ENCODE measurements at places on chromosomes 6 and 20.
A peak's percentile ranks its signal among the peaks of the same experiment; 100 is the strongest.

- DNase-seq, result no peak
These were observed 872 bp upstream of the RBM39 start for GRCh38 chr20:35742741-35743523.

GRCh38 chr20:45390931-45391330, 12.8 kb upstream of the TP53TG5 start:
- no peak for DNase-seq

- DNase-seq, result no peak
These were observed 105.2 kb downstream of the TFAP2A start for GRCh38 chr6:10309457-10310329.

GRCh38 chr6:41683273-41683522, 44.9 kb downstream of the MDFI start:
- DNase-seq, result no peak

GRCh38 chr6:113094779-113095178, 747.6 kb downstream of the RFPL4B start:
- DNase-seq, result no peak

DNA sequence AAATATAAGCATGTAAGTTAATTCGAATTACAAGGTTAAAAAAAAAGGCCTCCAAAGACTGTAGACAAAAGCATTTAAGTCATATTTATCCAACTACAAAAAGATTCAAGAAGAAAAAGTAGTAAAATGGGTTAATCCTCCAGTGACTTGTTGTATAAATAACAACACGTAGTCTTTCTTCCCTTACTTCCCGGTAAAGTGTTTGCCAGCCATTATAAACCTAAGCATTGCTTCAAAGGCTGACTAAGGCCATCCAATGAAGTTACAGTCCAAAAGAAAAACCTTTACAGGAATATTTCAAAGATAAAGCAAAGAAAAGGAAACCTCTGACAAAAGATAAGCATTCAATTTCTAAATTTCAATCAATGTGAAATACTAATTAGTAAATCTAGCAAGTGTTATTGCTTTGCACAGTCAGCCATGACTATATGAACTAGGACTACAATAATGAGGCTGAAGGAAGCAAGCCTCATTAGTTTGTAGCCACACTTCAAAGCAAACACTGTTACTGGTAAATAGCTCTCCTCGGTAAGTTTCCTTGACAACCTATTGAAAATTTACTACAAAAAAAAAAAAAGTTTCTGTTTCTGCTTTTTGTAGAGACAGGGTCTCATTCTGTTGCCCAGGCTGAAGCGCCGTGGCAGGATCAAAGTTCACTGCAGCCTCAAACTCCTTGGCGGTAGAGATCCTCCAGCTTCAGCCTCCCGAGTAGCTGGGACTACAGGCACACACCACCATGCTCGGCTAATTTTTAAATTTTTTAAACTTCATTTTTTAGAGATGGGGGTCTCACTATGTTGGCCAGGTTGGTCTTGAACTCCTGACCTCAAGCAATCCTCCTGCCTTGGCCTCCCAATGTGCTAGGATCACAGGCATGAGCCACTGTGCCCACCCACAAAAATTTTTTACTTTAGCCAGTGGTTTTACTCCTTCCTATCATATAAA, 46.0 kb downstream of the NUDT3 start:
- no peak for DNase-seq

GRCh38 chr6:7052443-7053011, 55.2 kb upstream of the RREB1 start:
- no peak for DNase-seq

DNA sequence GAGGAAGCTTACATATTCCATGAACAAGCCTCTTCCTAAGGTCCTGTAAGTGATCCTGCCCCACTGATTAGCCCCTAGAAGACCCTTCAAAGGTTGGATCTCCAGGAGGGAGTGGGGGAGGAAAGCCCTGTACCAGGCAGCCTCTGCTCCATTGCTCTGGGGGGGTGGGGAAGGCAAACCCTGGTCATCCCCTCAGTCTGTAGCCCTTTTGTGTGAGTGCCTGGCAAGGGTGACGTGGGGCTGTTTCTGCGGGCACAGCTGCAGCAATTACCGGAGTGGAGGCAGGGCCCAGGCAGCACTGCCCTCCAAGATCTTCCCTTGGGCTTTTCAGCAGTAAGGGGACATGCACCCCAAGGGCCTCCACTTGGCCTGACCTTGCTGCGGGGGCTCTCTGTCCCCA, at the start of gene MOG:
Gene MOG, plus strand, starts transcription at position 295 of the 400 bp plus-strand sequence. CDS start 118 bp downstream, outside the sequence.
- no peak for DNase-seq

DNA sequence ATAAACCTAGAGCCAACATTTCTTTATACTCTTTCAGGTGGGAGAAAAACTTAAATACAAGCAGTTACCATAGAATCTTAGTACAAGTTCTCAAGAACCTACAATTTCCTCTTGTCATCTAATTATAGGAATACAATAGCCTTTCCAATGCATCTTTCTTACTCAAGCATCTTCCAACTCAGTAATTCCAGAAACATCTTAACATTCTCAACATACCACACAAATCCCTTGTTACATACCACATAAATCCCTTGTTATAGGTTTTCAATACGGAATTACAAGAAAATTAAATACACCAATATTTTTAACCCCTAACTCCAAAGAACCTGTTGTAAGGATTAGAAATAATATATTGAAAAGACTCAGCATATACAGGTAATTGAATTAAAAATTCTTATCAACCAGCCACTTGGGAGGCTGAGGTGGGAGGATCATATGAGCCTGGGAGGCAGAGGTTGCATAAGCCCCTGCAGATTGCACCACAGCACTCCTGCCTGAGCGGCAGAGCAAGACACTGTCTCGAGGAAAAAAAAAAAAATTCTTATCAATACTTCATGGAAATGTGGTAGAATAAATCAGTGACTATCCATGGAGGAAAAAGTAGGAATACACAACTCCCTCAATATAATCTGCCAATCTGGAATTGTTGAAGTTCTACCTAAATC, 127.5 kb upstream of the CCDC28A start:
- no peak for DNase-seq

- no peak for DNase-seq
These were observed 17.8 kb upstream of the COL19A1 start for GRCh38 chr6:69848552-69848951.

DNA sequence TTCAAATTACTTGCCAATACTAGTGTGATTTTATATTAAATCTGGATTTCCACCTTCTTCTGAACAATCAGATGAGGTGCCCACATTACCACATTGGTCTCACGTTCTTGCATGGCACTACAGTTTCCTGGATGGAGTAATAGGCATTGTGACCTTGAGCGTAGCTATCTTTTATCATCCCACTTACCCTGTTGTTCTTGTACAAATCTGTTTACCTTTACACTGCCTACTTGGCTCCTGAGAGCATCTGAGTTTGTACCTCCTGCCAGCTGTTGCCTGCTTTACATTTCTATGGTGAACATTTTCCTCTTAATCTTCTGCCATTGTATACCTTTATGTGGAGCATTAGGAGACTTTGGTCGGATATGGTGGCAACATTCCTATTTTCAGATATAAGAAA, 90.7 kb downstream of the AKAP7 start:
- no peak for DNase-seq

- no peak for DNase-seq
These were observed 82.5 kb upstream of the BHLHE23 start for GRCh38 chr20:63089051-63089907.

GRCh38 chr6:149513915-149514314, 29.1 kb upstream of the ZC3H12D start:
- no peak for DNase-seq

- DNase-seq, result no peak
These were observed 34.7 kb downstream of the AAR2 start for GRCh38 chr20:36270744-36271638.

GRCh38 chr20:63739130-63740069, at the start of gene SLC2A4RG:
Gene SLC2A4RG (plus strand): TSS chr20:63739776. CDS start chr20:63739913, 137 bp downstream.
- DNase-seq, result peak; percentile 33

- DNase-seq, result no peak
These were observed 90.4 kb downstream of the DLL1 start for GRCh38 chr6:170200458-170200891.

- no peak for DNase-seq
These were observed 3.4 kb upstream of the ANGPT4 start for GRCh38 chr20:919491-919916.

DNA sequence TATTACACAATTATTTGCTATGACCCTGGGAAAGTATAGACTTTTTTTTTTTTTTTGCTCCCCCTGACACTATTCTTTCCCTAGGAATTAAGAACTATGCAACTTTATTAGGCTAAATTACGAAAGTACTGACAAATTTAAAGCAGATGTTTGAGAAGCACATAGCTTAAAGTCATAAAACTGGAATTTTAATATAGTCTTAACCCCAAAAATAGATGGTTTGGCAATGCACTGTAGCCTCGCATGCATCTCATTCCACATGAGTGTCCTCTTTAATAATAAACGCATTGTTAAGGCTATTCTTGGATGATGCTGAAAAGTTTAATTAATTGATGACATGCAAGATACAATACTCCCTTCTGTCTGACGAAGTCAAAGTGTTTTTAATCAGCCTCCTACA, 49.3 kb downstream of the TBC1D7 start:
- DNase-seq, result no peak

Measured in stimulated activated CD4-positive, alpha-beta T cell treated with anti-CD3 and anti-CD28 coated beads, Interleukin-4, amount 100 ng/mL, for 48 hours (primary cell).